Neural crest cell (in vitro differentiated cells): ENCODE measurements at places on chromosomes 5 and 9.

DNA sequence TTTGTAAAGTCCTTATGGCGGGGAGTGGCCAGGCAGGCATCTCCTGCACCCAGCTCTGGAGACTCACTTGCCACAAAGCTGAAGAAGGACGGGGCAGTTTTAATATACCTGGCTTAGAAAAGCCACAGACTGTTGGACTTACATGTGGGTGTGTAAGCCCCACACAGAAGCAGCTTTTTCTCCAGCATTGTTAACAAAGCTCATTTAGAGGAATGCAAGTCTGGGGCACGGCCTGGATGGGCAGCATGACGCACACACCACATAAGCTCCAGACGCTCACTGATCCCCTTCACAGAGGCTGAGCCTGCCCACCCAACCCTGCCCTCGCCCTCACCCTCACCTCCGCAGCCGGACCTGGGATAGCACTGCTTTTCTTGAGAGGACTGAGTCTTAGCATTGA lies 58.0 kb upstream of the PDE8B start:
- no peak for DNase-seq

- no peak for DNase-seq
Observed at GRCh38 chr9:33273266-33273971, 8.6 kb downstream of the CHMP5 start.

DNA sequence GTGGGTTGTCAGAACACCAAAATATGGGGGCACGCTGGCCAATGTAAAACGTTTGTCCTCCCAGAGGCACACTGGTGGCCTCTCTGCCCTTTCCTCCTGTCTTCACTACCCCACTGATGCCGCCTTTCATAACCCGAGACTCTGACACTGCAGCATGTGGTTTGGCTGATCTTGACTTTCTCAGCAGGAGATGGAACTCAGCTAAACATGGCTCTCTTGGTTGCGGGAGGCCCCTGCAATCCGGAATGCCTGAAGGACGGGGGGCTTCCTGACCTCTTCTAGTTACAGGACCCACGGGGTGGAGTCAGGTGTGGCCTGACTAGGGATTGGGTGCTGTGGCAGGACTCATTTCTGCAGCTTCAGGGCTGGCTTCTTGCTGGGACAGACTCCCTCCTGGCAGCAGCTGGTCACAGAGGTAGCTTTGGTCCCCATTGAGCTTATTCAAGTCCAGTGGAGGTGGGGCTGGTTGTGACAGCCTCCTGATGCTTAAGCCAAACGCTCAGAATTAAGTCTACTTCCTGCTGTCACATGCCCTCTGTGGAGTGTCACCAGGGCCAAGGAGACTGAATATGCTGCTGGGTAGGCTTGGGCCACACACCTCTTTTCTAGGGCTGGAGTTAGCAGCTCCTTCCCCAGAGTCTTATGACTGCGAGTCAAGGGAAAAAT lies 44.2 kb downstream of the NXNL2 start:
- no peak for DNase-seq

DNA sequence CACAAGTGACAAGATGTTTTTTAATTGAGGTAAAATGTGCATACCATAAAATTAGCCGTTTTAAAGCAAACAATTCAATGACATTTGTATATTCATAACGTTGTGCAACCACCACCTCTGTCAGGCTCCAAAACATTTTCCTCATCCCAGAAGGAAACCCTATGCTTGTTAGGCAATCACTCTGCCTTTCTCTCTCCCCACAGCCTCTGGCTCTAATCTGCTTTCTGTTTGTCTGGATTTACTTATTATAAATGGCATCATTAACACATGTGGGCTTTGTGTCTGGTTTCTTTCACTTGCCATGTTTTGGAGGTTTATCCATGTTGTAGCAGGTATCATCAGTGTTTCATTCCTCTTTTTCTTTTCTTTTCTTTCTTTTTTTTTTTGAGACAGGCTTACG lies 1.4 kb upstream of the N4BP3 start:
- DNase-seq = no peak

GRCh38 chr9:27712806-27713205 lies 139.5 kb upstream of the C9orf72 start:
- DNase-seq = no peak

DNA sequence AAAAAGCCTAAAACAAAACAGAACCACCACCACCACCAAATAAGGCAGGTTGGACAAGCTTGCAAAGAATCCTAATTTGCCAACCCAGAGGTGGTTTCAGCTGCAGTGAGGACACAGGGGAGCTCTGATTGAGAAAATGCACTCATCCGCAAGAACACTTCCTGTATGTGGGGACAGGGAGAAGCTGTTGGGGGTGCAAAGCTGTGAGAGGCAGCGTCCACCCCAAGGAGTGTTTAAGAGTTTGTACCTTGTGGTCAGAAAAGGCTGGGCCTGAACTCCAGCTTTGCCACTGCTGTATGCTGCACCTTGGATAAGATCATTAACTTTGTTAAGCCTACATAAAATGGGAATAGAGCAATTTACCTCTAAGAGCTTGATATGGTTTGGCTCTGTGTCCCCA lies 511.7 kb downstream of the BNC2 start:
- no peak for DNase-seq

GRCh38 chr9:10062629-10063395 lies 550.0 kb downstream of the PTPRD start:
- DNase-seq = no peak

GRCh38 chr5:62477801-62478200 lies 65.2 kb downstream of the IPO11 start:
- no peak for DNase-seq

- no peak for DNase-seq
Observed at GRCh38 chr5:80109646-80110478, 74.7 kb downstream of the THBS4 start.

DNA sequence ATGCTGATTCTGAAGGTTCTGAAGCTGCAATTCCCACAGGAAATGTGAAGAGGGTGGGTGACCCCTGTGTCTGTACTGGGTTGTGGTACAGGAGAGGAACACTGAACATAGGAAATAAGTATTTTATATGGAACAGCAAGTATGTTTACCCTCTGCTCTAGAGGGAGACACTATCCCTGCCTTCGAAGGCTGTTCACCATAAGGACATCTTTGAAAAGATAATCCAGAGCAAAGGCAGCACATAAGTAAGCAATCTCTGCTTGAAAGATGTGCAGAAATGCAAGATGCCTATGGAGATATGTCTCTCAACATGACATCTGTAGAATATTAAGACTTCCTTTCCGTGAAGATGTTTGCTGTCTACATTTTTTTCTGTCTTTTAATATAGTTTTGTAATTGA lies 184.4 kb upstream of the EFNA5 start:
- no peak for DNase-seq

DNA sequence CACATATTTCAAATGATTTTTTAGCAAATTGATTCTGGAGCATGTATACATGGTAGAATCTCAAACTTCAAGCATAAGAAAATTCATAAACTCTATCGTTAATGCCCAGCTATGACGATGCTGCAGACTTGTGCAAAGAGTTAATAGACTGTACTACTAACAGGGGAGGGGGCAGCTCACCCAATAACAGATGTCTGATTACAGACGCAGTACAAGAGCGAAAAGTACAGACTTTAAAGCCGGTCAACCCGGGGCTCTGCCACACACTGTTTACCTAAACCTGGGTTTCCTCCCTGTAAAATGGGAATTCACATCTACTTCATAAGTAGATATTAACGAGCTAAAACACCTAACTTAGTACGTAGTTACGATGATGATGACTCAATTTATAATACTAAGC lies 651 bp downstream of the TRIM23 start:
- DNase-seq = no peak

DNA sequence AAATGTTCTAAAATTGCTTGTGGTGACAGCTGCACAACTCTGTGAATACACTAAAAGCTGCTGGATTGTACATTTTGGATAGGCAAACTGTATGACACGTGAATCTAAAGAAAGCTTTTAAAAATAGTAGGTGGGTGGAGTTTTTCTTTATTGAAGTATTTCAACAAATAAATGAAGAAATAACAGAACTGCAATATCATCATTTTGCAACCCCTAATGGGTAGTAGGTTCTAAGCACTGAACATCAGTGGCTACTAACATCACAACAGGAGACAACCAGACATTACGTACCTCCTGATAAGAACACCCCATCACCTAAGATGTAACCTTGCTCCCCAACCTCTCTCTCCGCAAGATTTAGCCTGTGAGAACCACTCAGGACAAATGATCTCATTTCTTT lies 38.6 kb downstream of the EPB41L4B start:
- no peak for DNase-seq

DNA sequence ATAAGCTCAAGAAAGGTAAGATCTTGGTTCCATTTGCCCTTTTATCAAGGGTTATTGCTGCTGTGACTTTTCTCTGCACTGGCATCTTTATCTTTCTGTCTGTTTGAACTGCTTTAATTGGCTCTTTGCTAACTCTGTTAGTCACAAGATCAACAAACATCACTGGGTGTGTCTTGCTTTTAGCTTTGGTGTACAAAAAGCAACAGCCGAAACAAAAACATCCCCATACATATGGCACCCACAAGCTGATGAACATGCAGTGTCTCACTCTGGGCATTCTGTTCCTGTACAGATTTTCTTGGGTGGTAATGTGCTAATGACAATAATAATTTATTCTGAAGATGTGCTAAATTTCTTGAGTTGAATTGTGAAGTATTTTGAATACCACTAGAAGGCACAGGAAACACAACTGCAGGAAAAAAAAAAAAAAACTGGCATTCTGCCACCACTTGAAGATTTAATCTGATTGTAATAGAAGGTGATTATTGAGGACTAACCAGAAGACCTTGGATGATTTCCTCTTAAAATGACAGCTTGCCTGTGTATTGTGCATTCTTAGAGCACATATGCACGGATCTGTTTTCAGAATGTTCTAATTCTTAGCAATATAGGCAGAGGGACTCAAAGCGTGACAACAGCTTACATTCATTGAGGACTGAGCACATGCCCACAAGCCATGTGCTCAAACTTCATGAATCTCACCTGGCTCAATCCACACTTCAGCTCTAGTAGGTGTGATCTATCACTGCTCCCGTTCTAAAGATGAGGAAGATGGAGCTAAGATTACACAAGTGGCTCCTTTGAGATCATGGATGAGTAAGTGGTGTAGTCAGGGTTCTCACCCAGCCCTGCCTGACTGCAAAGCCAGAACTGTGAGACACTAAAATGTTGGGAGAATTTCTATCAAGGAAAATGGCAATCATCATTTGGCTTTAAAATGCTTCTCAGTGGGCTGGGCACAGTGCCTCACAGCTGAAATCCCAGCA lies 96.4 kb downstream of the EBF1 start:
- DNase-seq = no peak

DNA sequence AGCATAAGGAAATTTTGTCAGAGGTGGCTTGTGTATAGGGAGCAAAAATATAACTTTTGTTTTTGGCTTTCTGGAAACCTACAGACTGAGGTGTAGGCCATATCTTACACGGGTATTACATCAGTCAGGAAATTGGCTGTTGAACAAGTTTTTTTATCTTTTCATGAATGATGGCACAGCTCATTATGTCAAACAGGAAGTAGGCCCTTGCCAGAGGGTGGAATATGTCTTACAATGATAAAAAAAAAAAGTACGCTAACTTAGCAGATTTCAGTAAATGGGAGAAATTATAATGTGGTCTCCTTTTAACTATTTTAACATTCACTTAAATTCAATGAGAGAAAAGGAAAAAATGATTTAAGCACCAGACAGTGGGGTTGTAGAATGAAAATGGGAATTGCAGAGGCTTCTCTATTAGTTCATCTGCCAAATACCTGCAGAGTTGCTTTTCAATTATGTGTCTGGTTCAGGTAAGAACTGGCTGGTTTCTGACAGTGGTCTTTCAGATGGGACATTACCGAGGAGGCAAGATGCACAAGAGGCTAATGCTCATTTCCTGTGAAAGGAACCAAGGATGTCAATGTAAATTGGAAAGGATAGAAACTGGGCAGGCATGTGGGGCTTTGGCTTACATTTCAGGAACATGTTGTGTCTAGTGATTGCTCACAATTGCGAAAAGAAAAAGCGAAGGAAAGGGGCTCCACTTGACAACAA lies 169.9 kb downstream of the NNT start:
- DNase-seq = no peak
